ENCODE measurements at places on chromosomes 5 and 9.

DNA sequence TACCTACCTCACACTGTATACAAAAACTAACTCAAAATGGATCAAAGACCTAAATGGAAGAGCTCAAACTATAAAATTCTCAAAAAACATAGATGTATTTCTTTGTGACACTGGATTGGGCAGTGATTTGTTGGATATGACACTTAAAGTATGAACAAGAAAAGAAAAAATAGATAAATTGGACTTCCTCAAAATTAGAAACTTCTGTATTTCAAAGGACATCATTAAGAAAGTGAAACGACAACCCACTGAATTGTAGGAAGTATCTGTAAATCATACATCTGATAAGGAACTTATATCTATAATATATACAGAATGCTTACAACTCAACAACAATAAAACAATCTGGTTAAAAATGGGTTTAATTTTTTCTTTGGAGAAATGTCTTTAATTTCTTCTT is 96.7 kb downstream of the NRG2 start:
- DNase-seq = no peak

DNA sequence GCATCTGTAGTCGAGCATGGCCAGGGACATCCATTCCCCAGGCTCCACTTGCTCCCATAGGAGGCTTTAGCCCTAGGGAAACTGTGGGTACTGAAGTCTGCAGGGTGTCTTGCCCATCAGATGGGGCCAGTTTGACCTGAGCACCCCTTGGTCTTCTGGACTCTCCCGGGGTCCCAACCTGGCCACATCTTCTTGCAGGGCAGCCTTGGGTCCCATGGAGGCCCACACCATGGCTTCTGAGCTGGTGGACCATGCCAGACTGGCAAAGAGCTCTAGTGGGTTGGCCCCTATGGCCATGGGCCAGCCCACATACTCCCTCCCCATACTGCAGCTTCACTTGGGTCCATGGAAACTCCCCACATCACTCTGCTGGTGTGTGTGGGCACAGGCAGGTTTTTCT is 154.4 kb upstream of the PRLR start:
- DNase-seq = no peak

DNA sequence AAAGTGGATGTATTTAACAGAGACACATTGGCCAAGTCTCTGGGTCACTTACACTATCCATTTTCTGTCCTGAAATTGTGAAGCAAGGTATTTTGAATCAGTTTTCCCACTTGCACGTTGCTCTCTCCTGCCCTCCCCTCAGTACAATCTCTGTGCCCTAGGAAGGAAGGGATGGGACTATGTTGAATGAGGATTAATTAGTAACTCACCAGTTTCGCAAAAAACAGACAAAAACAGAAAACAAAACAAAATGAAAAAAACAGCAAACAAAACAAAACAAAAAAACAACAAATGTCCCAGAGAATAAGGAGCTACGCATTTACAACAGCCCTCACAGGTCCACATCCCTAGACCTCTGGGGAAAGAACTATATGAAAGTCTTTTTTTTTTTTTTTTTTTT is 1.1 kb upstream of the CD14 start:
- DNase-seq = no peak

- no peak for DNase-seq
Observed at GRCh38 chr9:113511856-113512761, 48.6 kb downstream of the RGS3 start.

DNA sequence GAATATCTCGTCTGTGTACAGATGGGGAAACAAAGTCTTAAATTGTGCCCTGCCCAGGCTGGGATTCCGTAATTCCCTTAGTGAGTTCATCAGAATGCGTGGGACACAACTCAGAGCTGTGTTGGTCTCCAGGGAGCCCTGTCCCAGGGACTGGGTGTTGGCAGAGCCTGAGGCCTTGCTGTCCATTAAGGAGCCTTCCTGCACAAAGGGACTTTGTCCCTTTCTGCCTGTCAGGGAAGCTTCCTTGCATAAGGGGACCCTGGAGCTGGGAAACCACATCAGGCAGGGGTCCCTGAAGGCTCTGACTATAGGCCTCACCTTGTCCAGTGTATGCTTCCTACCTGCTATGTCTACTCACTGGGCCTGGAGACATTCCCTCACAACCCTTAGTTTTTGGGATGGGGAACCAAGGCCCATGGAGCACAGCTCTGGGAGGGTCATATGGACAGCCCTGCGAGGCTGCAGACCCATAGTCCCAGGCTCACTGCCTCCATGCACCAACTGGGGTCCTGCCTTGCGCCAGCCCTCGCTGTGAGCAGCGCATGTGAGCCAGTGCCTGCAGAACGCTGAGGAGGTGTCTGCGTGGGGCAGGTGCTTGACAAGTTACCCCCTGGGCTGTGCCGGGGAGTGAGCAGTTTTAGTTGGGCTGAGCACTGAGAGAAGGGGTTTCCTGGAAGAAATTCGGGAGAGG is 1.6 kb downstream of the CARD19 start:
- no peak for DNase-seq

Data from MCF 10A (cell line).